Stimulated activated CD4-positive, alpha-beta T cell treated with anti-CD3 and anti-CD28 coated beads, TNF-alpha, amount 100 ng/mL, for 4 hours (primary cell): ENCODE measurements at places on chromosomes 3 and 15.

DNA sequence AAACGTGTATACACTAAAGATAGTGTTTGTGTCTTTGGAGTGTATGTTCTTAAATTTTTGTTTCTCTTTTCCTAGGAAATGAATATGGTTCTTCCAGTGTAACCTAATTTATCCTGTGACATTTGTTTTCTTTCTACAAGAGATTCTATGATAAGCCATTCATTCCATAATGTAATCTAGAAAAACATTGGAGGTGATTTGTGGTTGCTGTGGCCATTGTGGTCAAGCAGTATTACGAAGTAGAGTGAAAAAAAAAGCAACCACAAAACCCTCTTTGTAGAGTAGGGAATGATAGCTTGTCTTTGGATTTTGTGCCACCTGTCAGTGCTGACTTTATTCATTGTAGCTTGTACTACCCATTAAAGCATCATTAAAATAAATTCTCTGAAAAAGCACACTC is 1209.6 kb downstream of the ZPLD1 start:
- DNase-seq: no peak

DNA sequence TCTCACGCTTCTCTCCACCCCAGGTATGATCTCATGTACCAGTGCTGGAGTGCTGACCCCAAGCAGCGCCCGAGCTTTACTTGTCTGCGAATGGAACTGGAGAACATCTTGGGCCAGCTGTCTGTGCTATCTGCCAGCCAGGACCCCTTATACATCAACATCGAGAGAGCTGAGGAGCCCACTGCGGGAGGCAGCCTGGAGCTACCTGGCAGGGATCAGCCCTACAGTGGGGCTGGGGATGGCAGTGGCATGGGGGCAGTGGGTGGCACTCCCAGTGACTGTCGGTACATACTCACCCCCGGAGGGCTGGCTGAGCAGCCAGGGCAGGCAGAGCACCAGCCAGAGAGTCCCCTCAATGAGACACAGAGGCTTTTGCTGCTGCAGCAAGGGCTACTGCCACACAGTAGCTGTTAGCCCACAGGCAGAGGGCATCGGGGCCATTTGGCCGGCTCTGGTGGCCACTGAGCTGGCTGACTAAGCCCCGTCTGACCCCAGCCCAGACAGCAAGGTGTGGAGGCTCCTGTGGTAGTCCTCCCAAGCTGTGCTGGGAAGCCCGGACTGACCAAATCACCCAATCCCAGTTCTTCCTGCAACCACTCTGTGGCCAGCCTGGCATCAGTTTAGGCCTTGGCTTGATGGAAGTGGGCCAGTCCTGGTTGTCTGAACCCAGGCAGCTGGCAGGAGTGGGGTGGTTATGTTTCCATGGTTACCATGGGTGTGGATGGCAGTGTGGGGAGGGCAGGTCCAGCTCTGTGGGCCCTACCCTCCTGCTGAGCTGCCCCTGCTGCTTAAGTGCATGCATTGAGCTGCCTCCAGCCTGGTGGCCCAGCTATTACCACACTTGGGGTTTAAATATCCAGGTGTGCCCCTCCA is 19.1 kb downstream of the TYRO3 start:
- DNase-seq: no peak

DNA sequence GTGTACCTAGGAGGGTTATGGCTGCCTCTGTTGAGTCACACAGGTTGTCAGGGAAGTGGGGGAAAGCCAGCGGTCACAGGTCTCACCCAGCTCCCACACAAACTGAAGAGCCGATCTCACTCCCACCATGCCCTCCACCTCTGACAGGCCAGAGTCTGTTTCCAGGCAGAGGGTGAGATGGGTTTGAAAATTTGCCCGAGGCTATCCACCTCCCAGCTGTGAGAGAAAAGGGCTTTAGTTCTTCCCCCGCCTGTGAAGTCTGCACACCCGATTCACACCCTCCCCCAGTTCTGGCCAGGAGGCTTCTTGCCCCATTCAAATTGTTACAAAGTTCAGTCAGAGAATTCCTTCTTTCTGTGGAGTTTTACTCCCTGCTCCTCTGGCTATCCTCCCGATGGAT is 446.9 kb downstream of the EDEM1 start:
- DNase-seq: no peak

DNA sequence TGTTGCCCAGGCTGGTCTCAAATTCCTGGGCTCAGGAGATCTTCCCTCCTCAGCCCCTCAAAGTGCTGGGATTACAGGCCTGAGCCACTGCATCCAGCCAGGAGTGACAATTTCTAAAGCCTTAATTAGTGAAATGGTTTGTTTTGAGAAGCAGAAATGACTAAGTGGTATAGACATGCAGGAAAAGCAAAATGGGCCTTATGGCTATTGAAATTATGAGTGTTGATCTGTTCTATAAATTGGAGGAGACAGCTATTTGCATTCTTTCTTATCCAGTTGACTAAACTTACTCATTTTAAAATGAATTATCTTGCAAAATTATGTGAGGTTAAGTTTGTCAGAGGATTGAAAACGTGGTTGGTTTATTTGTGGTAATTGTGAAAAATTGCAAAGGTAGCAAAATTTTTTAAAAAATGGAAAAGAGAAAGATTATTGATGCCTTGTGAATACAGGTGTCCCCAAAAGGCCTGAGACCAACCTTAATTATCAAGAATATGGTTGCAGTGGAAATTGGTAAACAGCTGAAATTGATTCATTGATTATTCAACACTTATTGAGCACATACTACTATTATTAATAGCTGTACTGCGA is 7.9 kb downstream of the RAP2B start:
- DNase-seq: no peak

- DNase-seq: no peak
These were observed 79.5 kb downstream of the DPH6 start for GRCh38 chr15:35466476-35466875.

- DNase-seq: no peak
These were observed 81.4 kb downstream of the ARNT2 start for GRCh38 chr15:80485370-80486164.

GRCh38 chr3:43239755-43240154 is 46.6 kb upstream of the SNRK start:
- DNase-seq: no peak

DNA sequence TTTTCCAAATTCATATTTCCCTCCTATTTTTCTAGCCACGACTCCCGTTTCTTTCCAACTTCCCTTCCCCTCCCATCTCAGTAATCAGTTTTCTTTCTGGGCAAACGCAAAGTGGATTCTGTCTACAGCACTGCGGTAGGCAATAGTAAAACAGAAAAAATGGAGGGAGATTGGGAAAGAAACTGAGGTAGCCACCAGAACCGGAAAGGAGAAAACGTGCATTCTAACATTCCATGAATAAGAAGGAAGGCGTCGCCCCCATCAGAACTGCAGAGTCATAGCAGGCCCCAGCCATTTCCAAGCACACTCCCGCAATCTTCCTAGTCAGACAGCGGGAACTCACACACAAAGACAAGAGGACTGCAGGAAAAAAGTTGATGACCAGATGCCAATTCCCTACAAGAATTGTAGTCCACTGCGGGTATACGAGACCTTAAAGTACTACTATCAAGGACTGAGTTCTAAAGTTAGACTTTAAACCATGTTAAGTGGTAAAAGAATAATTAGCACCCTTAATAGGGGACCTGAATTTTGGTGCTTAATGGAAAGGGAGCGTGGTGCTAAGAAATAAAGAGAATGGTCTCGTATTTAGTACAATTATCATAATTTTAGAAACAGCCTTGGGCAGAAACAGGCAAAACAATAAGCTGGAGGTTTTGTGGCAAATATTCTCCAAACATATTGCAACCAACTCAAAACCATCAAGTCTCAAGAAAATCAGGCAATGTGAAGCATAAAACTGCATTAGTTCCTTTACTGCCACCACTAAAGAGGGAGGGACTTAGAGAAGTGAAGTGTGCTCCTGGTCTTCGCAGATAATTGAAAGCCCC is 1.4 kb downstream of the PFN2 start:
- DNase-seq: no peak

- no peak for DNase-seq
These were observed at the start of gene SPSB4 for GRCh38 chr3:141050576-141051442. Gene SPSB4 (plus strand): TSS chr3:141051347. CDS start chr3:141066105, 14,758 bp downstream.
